ENCODE measurements at places on chromosomes 16 and 17.
A peak's percentile ranks its signal among the peaks of the same experiment; 100 is the strongest.

GRCh38 chr17:55224746-55225145 is 40.0 kb upstream of the HLF start:
- no peak for DNase-seq

DNA sequence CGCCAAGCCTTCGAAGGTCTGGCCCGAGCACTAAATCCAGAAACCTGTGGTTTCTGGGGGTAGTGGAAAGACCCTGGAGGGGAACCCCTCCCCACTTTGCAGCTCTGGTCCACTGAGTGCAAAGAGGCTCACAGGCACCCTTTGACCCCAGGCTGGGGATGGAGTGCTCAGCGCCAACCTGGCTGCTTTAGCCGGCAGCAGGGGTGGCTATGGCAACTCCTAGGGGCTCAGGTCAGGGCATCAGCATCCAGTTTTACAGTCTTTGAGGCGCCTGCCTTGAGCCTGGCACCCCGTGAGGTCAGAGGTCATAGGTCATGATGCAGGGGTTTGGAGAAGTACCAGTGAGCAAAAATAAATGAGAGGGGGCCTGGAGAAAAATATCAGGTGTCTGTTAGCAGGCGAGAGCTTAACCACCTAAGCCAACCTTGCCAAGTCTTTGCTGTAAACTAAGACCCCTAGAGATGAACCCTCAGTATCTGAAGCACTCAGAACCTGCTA is 17.9 kb downstream of the CA7 start:
- DNase-seq: no peak

GRCh38 chr16:57562066-57562465 is 19.6 kb downstream of the ADGRG5 start:
- no peak for DNase-seq

- no peak for DNase-seq
These were observed 4.6 kb downstream of the CMIP start for GRCh38 chr16:81449241-81449640.

DNA sequence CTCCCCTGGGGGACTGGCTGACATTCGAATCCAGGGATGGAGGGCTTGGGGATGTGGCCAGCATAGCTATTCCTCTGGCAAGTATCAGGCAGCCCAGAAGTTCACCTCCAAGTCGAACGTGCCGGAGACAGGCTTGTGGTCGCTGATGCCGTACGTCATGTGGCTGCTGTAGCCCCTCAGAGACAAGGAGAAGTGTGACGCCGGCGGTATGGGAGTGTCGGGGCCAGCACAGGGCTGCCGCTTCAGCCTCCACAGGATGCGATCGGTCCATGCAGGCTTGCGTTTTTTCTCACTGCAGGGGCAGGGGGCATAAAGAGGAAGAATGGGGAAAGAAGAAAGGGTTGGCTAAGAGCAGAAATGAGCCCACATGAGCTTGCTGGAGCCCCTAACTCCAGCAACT is 5.3 kb upstream of the MYO1C start:
- no peak for DNase-seq

DNA sequence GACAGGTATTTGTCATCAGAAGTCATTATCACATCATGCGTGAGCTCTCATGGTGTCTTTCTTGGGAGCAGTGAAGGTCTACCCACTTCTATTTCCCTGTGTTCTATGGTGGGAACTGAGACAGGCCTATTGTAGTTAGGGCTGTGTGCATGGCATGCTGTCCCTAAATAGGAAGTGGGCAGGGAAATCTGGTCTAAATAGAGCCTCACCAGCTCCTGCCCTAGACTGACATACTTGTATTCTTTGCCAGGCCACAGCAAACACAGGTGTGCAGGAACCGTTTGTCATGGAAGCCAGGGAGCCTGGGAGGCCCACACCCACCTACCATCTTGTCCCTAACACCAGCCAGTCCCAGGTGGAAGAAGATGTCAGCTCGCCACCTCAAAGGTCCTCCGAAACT is 10.1 kb downstream of the SLC7A6 start:
- no peak for DNase-seq

- no peak for DNase-seq
These were observed 216.3 kb downstream of the PRKCA start for GRCh38 chr17:66518677-66519076.

DNA sequence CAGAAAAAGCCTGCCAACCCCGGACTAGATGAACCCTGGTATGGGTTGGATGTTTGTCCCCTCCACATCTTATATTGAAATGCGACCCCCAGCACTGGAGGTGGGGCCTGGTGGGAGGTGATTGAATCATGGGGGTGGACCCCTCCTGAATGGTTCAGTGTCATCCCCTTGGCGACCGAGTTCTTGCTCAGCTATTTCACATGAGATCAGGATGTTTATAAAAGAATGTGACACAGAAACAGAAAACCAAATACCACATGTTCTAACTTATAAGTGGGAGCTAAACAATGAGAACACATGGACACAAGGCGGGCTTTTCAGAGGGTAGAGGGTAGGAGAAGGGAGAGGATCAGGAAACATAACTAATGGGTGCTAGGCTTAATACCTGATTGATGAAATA is 576.0 kb upstream of the HSBP1 start:
- DNase-seq: no peak

- DNase-seq: peak; percentile 7
These were observed 71.9 kb downstream of the SDR42E1 start for GRCh38 chr16:81939164-81940056.

- DNase-seq: no peak
These were observed 387.3 kb downstream of the HS3ST3B1 start for GRCh38 chr17:14688134-14688533.

DNA sequence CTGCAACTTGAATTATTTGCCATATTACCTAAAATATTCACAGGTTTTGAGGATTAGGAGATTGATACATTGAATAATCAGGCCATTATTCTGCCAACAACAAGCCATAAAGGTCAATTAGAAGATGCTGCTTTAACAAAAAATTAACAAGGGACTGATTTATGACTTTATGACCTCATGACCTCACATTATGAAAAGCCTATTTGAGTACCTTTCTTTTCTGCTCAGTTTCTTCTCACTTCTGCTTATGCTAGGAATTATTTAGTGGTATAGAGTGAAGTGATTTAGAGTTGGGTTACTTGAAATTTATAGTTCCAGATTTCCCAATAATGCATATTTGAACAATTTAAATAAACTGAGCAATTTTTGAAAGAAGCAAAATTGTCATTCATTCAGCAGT is 121.6 kb downstream of the CHD9 start:
- DNase-seq: no peak

- DNase-seq: no peak
These were observed 10.2 kb downstream of the LASP1 start for GRCh38 chr17:38879878-38880665.

GRCh38 chr16:68488554-68488953 is 40.2 kb upstream of the SMPD3 start:
- DNase-seq: no peak

DNA sequence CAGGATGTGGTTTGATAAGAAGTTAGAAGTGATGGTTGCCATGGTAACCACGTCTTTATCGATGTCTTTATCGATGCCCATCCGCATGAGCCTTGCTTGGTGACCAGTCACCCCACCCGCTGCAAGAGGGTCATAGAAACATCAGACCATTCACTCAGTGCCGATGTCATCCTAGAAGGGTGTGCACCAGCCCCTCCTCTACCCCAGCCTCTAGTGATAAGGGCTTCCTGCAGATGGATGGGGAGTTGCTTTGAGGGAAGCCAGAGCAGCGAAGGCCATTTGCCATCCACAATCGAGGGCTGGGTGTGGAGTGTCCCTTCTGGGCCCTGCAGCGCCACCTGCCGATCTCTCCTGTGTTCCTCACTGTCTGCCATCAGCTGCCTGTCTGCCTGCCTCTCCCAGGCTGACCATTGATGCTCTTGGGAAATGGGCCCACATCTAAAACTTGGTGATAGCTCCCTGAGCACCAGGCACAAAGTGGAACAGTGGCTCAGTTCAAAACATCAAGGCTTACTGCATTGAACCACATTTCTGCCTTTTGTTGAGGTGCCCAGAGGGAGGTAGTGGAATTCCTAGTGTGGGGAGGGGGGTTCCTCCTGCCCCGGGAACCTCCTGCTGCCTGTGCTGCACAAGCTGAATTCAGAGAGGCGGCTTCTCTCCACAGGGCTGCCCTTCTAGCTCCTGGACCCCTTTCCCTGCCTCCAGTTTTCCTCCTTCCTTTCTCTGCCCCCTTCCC is 8.9 kb downstream of the CALB2 start:
- DNase-seq: peak; percentile 84

- no peak for DNase-seq
These were observed 454.3 kb upstream of the CDH11 start for GRCh38 chr16:65576139-65576538.

DNA sequence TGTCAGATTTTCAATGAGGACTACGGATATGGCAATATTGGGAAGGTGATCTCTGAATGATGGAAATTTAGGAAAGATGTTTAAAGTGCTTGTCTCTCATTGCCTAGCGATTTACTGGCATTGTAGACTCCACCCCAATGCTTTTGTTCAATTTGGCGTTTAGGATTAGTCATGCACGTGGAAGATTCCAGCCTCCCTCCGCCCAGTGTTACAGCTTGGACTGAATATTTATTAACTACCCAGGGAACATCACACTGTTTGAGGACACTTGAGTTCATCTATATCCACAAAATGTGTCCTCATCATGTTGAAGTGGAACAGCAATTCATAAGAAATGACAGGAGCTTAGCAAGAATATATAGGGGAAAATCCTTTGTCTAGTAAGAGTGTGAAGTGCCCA is 738.8 kb upstream of the RBFOX1 start:
- no peak for DNase-seq

DNA sequence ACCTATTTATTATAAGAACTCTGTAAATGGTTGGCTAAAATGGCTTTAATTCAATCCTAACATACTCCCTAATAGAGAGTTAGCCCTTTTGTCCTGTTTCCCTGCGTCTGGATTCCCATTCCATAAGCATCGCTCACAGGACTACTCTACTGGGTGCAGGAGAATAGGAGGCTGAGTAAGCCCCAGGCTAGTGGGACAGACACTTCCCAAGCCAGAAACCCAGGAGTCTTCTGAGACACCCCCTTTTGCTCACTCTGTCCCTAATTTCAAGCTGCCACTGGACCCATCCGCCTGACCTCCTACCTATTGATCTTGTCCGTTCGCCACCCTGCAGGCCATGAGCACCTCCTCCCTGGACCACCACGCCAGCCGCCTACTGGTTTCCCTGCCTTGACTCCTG is 16.7 kb upstream of the TOB1 start:
- DNase-seq: no peak

GRCh38 chr17:78925234-78925633 is at the start of gene TIMP2:
TSS of gene TIMP2 (minus strand) at chr17:78925387. CDS start at chr17:78925088, 299 bp downstream.
- DNase-seq: peak; percentile 96

DNA sequence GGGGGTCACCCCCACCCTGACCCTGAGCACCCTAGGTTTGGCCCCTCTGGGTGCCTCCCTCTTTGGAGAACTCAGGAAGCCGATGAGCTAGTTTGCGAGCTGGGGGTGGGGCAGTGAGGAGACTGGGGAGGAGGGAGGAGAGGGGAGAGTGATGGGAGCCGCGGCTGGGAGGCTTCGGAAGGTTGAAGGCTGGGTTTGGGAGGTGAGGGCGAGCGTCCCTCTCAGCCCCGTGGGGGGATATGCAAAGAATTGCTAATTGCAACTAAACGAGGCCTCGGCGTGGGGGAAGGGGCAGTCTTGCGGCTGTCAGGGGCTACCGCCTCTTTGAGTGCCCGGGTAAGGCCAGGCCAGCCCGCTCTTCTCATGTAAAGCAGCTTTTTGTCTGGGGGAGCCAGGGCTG is 17.6 kb upstream of the FZD2 start:
- no peak for DNase-seq

GRCh38 chr16:49972961-49973360 is 52.1 kb upstream of the CNEP1R1 start:
- DNase-seq: no peak

GRCh38 chr17:79815836-79816461 is 19.1 kb upstream of the CBX8 start:
- DNase-seq: no peak

GRCh38 chr16:51544851-51545467 is 393.9 kb upstream of the SALL1 start:
- no peak for DNase-seq

DNA sequence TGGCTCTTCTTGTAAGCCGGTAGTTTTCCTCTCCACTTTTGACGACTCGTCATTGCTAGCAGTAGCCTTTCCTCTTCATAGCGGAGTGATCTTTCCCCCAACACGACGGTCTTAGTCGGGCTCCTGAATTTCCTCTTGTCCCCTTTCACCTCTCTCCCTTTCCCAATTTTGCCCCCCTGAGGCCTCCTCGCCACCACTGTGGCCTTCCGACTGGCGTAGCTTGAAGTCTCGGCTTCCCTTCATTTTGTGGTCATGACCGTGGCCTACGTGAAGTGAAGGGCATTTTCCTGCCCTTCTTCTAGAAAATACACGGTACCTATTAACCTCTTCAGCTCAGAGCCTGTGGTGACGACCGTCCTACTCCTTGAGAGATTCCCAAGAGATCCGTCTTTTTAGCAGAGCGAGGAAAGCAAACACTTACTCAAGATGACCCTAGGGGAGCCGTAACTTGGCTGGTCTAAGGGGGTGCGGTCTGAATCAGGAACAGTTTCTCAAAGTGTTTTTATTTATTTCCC is 787 bp downstream of the PRKAR1A start:
- no peak for DNase-seq

DNA sequence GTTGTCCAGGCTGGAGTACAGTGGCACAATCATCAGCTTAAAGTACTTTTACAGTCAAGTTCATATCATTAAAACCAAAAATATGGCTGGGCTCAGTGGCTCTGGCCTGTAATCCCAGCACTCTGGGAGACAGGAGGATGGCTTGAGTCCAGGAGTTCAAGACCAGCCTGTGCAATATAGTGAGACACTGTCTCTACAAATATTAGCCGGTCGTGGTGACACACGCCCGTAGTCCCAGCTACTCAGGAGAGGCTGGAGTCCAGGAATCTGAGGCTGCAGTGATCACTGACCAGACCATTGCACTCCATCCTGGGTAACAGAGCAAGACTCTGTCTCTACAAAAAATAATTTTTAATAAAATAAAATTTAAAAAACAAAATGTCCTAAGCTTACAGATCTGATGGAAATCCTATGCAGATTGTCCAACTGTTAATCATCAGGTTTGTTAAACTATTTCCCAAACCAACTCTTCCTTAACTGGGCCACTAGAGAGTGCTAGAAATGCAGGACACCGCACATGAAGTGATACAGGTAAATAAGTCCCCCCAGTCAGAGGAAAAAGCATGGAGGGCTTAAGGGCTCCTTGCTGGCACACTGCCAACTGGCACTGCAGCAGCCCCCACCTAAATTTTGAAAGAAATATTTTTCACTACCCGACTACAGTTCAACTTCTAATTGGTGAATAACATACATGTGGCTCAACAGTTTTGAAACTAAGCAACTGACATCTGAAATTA is 2.8 kb downstream of the USP22 start:
- peak; percentile 51 for DNase-seq

- no peak for DNase-seq
These were observed 21.5 kb downstream of the TAT start for GRCh38 chr16:71555230-71555891.
